ENCODE measurements at places on chromosomes 1 and 21.
A peak's percentile ranks its signal among the peaks of the same experiment; 100 is the strongest.

- no peak for DNase-seq
Observed at GRCh38 chr1:209672705-209673630, 2.2 kb upstream of the G0S2 start.

GRCh38 chr1:47635111-47635510 is 197.3 kb downstream of the FOXD2 start:
- no peak for DNase-seq

GRCh38 chr1:109792056-109792831 is 28.5 kb upstream of the EPS8L3 start:
- DNase-seq: peak; percentile 53

DNA sequence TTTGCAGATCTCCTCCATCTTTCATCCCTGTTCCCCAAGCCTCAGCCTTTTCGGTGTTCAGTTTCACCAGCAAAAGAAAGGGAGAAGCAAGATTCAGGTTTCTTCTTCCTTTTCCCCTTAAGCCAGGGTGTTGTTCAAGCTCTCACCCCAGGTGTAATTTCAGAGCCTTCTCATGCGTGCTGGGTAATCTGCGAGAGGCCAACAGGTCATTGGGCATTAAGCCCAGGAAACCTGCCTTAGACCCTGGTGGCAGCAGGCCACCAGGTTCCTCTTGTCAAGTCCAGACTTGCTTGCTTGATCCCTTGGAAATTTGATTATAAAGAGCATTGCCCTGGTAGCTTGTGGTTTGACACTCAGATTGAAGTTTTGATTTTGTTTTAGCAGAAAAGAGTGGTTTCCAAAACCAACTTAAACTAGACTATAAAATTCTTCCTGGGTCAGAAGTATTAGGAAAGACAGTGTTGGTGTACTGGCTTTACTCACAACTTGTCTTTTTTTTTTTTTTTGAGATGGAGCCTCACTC is 6.9 kb downstream of the AKR1A1 start:
- DNase-seq: no peak

DNA sequence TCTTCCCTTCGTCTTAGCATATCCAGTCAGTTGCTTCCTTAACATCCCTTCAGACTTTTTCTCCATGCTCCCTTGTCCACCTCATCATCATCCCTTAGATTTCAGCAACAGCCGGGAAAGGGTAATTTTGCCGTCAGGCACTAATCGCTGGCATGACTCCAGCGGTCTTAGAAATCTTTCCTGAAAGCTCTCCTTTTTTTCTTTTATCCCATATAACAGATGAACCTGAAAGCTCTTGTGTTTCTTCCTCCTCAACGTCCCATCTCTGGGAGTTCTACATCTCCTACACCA is 10.4 kb upstream of the BOLA1 start:
- DNase-seq: no peak

- DNase-seq: peak; percentile 80
Observed at GRCh38 chr1:116817582-116818064, 63.4 kb downstream of the CD2 start.

DNA sequence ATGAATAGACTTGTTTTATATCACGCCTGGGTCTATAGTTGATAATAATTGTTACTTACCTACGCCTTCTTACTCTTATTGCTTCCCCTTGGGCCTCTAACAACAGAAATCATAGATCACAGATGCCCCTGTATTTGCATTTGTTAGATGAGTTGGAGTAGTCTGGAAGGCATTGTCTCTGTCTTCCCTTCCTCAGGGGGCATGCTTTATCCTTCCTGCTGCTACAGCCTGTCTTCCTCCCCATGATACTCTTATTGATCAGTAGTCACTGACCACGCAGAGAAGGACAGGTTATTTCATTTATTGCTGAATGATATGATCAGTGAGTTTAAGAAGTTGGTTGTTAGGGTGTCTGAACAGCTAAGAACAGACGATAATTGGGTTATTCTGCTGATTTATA is 98.4 kb downstream of the DNM3 start:
- no peak for DNase-seq

DNA sequence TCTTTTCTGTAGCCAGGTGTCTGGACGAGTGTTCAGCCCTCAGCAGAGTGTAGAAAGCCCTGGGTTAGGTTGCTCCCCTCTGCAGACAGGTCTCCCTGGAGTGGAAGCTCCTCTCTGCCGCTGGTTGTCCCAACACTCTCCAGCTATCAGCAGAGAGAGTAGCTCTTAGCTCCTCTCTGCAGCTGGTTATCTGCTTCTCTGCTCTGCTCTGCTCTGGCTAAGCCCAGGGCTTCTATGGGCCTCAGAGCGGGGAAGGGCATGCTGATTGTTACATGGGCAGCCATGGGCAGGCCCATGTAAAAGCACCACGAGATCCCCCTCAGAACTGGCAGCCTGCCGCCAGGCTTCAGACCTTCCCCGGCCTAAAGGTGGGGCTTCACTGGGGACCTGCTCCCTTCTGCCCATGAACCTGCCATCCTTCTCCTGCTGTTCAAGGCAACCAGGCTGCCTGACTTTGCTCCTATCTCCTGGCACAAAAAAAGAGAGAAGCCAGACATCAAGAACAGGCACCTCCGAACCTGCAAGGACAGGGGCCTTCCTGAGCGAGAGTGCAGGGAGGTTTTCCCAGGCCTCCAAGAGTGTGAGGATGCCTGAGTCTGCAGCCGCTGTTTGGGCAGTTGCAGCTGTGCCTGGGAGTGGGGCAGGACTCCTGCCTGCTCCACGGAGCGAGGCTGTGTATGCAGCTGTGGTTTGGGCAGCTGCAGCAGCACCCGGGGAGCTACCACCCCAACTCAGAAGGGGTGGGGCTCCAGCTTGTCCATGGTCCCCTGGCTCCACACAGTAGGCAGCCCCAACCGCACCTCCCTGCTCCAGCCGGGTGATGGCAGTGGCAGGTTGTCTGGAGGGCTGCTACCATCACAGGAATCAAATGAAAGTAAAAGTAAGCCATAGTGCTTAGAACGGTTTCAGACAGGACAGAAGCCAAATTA is 973.7 kb downstream of the LTN1 start:
- DNase-seq: no peak

- no peak for DNase-seq
Observed at GRCh38 chr1:26945138-26945537, 15.1 kb downstream of the KDF1 start.

DNA sequence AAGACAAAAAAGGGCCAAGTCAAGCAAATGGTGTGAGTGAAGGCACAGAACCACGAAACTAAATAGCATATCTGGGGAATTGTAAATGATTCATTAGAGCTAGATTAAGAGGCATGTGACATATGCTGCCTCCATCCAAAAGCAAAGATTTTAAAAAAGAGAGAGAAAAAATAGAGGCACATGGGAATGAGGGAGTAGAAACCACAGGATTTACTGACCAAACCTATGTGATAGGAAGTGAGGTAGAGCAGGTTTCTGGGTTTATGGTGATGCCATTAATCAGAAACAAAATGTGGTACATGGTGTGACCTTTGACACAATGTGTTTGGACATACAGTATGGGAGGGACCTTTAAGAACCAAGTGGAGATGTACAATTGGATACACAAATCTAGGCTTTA is 13.6 kb downstream of the C1orf52 start:
- no peak for DNase-seq

- DNase-seq: no peak
Observed at GRCh38 chr1:40877698-40878097, 15.5 kb upstream of the CITED4 start.

GRCh38 chr1:203328714-203329122 is 22.2 kb downstream of the FMOD start:
- DNase-seq: no peak

DNA sequence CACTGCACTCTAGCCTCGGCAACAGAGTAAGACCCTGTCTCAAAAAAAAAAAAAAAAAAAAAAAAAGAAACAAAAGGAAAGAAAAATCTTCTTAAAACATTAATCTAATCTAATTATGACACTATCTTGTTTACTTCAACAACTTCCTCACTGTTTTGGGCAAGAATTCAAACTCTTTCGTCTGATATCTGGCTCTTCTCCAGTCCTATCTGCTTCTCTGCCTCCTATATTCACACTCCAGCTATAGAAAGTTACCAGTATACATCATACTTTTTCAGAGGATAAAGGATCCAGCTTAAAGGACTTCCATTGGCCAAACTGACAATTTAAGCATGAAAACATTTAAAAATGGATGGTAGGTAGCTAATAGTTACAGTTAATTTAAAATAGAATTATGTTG is 47.3 kb downstream of the EIF2B3 start:
- DNase-seq: no peak
